H9 (cell line): ENCODE measurements at places on chromosomes 1 and 21.

- no peak for DNase-seq
Observed at GRCh38 chr1:20280906-20281305, 9.8 kb upstream of the VWA5B1 start.

- peak; percentile 78 for DNase-seq
Observed at GRCh38 chr1:20521960-20522861, 14.3 kb upstream of the MUL1 start.

GRCh38 chr1:227961651-227962466, 14.1 kb upstream of the WNT9A start:
- no peak for DNase-seq

DNA sequence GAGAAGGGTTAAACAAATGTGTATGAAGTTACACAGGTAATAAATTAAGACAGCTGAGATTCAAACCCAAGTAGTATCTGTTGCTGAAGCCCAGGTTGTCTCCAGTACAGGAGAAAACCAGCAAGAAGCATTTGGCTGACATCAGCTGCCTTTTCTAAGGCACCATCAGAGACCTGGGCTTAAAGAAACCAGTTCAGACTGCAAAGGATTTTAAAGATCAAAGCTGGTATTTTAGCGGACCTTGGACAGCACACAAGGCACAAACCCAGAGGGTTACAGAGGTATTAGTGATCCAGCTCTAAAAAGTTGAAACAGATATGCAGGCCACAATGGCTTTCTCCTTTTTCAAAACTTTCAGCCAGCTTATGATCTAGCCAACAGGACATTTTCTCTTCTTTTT, 23.4 kb downstream of the BEND5 start:
- no peak for DNase-seq

- DNase-seq: no peak
Observed at GRCh38 chr1:55490547-55490946, 275.4 kb upstream of the USP24 start.

DNA sequence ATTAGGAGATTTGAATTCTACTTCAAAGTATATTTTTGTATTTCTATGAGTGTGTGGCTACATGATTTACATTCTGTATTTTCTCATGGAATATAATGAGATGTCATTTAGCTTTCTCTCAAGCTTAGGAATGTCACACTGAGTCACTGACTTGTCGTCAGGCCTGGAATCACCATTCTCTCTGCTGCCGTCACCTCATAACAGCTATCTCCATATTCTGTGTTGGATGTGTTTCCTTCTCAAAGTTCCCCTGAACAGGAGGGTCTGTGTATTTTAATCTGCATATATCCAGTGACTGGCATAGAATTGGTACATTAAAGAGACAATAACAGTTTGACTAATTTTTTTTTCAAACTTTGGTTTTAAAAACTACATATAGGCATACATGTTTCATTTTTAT, 35.9 kb downstream of the LYPLAL1 start:
- no peak for DNase-seq

DNA sequence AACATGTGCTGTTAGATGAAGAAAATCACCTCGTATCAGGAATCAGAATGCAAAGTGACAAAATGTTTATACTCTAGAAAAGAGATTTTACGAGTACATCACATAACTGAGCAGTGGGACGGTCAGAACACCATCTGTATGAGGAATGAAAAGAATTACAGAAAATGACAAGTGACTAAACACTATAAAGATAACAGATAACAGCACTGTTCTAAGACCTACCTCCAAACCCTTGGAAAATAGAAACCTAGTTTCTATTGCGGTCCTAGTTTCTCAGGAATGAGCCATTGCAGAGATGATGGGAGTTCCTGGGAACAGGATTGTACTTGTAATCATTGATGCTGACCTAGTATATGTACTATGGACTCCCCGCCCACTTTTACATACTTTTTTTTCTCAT, 839.4 kb upstream of the ADAMTS5 start:
- no peak for DNase-seq

GRCh38 chr1:202765721-202766120, 42.5 kb downstream of the KDM5B start:
- DNase-seq: no peak

GRCh38 chr1:61887076-61887867, 145.0 kb downstream of the PATJ start:
- no peak for DNase-seq

- peak; percentile 65 for DNase-seq
Observed at GRCh38 chr1:182910143-182910542, 42.8 kb downstream of the SHCBP1L start.

- no peak for DNase-seq
Observed at GRCh38 chr1:6984986-6985385, 199.7 kb downstream of the CAMTA1 start.

- DNase-seq: no peak
Observed at GRCh38 chr1:209094384-209094783, 489.1 kb upstream of the CAMK1G start.

- no peak for DNase-seq
Observed at GRCh38 chr1:101293461-101294051, 56.7 kb downstream of the S1PR1 start.

GRCh38 chr1:173422456-173422976, 54.6 kb upstream of the PRDX6 start:
- no peak for DNase-seq

DNA sequence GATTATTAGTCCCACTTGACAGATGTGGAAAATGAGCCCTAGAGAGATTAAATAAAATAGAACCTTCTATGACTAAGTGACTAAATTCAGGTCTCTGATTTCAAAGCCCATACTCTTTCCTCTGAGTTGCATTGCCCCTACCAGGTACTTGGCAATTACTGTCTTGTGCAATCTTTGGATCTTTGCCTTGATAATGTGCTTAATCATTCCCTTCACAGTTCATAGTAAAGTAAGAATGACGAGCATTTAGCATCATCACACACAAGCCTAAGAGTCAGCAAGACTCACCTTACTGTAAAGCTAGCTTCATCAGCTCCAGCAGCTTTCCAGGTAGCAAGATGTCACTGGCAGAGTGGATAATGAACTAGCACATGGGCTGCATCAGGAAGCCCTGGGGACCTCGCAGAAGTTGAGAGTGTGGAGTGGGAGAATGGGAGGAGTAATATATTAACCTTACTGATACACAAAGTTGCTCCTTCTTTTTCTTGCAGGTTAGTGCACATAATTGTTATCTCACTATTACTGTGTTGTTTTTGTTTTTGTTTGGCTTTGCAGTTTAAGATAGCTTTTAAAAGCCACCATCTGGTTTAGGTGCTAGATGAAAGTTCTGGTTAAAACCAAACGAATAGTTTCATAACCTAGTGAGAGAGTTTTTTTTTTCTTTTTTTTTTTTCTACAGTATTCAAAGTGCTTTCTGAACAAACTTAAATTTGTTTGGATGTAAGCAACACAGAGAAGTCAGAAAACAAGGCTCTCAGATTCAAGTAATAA, 71.8 kb downstream of the PBX1 start:
- DNase-seq: no peak

- no peak for DNase-seq
Observed at GRCh38 chr1:64133036-64133435, 70.4 kb upstream of the UBE2U start.

- DNase-seq: no peak
Observed at GRCh38 chr1:3463013-3463385, 8.5 kb downstream of the ARHGEF16 start.

GRCh38 chr1:19239876-19240275, 11.4 kb downstream of the EMC1 start:
- DNase-seq: no peak

GRCh38 chr1:204075890-204076846, 3.3 kb downstream of the SOX13 start:
- DNase-seq: no peak

GRCh38 chr1:55931081-55931940, 648.1 kb downstream of the PLPP3 start:
- DNase-seq: no peak

DNA sequence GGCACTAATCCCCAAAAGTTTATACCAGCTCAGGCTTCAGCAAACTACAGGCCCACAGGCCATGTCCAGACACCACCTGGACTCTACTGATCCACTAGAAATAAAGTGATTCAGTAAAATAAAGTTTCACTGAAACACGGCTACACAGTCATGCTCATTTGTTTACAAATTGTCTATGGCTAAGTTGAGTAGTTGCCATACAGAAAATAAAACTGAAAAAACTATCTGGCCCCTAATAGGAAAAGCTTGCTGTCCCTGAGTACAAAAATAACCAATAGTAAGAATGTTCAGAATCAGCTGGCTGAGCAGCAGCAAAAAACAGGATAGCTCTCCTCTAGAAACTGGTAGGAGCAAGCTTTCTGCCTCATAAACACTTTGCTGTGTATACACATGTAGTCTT, 221.5 kb downstream of the RERE start:
- no peak for DNase-seq

GRCh38 chr1:85398391-85399064, 66.4 kb downstream of the DDAH1 start:
- DNase-seq: no peak

DNA sequence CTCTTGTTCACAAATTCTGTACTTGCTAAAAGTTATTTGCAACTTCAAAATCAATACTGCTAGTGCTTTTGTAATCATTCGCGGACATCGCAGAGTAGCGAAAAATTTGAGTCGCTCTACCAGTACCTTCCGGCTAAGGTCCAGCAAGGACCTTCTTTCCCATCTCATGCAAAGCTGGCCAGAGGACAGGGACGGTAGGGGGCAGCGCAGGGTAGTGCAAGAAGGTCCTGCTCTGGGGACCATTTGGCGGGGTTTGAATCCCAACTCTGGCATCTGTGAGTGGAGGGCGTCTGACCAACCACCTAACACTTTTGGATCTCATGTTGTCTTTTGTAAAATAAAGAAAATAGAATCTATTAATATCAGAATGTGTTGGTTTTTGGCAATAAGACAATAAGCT, 258.3 kb downstream of the SPATA17 start:
- DNase-seq: peak; percentile 84

GRCh38 chr1:37317870-37318467, 156.4 kb upstream of the ZC3H12A start:
- DNase-seq: peak; percentile 50

- DNase-seq: peak; percentile 67
Observed at GRCh38 chr21:42806509-42807140, 72.7 kb downstream of the WDR4 start.

DNA sequence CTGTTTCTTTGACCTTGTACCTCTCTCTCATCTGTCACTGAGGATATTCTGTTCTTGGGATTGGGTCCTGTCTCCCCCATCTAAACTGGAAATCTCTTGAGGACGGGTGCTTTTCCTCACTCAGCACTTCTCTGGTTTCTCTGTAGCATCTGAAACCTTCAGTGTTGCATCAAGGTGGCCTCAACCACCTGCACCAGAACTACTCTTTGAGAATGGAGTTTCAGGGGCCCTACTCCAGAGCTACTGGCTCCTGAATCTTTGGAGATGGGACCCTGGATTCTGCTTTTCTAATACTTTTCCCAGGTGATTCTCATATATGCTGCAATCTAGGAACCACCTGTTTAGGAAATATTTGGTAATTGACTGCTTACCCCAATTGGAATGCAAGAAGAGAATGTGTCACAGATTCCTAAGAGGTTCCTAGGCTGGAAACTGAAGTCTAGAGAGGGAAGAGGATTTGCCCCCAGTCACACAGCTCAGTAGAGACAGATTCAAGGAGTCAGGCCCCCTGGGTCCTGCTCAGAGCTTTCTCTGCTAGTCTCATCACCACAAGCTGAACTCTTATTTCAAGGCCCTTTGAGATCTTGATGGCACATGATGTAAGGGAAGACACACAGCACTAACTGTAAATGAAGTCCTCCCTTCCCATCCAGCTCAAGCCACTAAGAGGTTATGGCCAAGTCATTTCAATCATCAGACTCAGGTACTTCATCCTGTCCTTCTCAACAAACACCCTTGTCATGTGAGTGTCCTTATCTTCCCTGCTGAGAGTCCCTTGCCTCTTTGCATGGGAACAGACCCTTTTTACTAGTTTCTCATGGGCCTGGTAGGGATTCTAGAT, 48.7 kb downstream of the EIF2D start:
- DNase-seq: no peak

DNA sequence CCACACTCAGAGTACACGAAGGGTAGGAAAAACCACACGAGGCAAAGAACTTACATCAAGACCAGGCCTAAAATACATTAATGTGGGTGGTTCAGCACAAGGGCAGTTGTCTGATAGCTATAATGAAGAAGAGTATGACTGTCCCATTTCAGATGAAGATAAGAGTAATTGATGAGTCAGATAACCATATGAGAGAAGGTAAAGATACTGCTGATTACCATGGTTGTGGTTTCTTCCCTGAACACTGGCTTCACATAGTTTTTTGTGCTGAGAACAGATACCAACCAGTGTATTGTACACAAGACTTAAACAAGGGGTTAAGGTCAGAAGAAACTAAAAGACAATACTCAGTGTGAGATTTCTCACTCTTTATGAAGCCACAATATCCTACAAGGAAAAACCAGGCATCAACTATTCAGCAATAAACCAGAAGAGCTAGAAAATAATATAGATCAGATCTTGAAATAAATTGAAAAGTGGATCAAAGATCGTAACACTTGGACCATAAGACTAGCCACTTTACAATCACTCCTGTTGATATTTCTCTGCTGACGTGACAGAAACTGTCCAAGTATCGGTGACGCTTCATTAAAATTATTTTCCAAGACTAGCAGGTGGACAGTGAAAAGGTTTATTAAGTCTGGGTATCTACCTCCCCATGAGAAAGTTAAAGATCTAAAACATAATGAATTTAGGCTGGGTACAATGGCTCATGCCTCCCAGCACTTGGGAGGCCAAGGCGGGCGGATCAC, 28.6 kb downstream of the PUM1 start:
- no peak for DNase-seq

- DNase-seq: no peak
Observed at GRCh38 chr1:33918368-33918767, 54.5 kb downstream of the HMGB4 start.

GRCh38 chr1:97563926-97564325, 356.9 kb downstream of the DPYD start:
- DNase-seq: no peak

DNA sequence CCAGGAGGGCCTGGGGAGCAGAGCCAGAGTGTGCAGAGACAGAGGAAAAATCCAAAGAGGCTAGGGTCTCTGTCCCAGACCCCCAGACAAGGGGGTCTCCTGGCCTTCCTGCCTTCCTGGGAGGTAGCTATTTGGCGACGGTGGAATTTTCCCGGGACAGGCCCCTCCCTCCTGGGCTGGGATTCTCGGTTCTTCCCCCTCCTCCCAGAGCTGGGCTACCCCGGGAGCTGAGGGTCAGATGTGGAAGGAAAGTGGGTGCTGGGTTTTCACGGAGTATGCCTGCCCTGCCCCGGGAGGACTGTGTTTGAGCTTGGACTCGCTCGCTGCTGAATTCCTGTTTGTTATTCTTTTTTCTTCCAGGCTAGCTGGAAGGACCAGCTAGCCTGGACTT, 759 bp downstream of the AMPD2 start:
- peak; percentile 49 for DNase-seq

GRCh38 chr1:205190845-205191577, 20.5 kb downstream of the DSTYK start:
- no peak for DNase-seq

DNA sequence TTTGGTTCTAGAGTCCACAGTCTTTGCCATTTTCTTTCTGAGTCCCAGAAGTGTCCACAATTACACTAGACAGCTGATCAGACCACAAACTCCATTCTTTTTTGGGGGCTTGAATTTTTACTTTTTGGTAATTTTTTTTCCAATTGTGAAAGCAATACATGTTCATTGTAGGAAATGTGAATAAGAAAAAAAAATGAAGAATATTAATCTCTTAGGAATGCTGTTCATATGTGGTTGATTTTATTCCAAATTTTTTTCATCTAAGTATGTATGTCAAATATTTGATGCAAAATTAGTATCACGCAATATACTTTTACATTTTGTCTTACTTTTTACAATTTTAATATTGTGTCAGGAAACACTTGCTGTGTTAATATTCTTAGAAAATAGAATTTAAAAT, 76.4 kb upstream of the ETS2 start:
- no peak for DNase-seq

- DNase-seq: no peak
Observed at GRCh38 chr1:214228976-214229375, 52.0 kb upstream of the SMYD2 start.
